ENCODE measurements at places on chromosomes 6 and 20.
A peak's percentile ranks its signal among the peaks of the same experiment; 100 is the strongest.

DNA sequence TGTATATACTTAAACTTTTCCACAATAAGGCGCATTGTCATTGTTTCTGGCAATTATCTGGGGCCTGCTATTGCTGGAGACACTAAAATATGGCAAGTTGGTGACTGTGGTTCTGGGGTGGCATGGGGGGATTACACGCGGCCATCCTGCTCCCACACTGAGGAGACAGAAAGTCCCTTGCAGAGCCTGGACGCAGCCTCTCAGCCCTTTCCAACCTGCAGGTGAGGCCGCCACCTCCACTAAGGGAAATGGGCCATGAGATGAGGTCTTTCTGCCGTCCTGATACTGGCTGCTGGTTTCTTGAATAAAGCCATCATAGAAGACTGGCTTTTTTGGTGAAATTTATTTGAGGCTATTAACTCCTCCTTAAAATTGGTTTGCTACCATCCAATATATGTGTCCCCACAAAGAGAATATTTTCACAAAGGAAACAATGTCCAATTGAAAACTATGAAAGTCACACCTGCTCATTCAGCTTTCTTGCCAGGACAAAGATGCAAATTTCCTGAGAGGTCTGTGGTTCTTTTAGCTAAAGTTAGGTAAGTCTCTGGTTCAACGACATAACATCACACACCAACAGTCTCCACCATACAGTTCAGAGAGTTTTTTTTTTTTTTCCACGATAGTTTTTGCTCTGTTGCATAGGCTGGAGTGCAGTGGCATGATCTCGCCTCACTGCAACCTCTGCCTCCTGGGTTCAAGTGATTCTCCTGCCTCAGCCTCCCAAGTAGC lies 13.0 kb downstream of the TXNDC5 start:
- DNase-seq: no peak

DNA sequence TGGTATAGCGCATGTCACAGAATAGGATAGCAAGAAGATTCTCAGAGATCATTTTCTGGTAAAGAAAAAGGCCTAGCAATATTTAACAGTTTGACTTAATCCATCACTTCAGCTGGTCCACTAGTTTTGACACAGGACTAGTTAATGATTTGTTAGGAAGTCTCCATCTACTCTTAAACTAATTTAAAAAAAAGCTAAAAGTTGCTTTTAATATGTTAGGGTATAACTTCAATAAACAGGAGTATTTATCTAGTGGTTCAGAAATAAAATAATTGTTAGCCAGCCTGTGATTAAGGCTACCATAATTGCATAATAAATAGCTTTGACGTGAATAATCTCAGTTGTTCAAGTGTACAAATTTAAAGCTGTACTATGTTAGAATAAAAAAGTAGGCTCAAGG lies 195.6 kb downstream of the FUT9 start:
- DNase-seq: no peak

- no peak for DNase-seq
Observed at GRCh38 chr20:7031222-7031621, 263.7 kb downstream of the BMP2 start.

DNA sequence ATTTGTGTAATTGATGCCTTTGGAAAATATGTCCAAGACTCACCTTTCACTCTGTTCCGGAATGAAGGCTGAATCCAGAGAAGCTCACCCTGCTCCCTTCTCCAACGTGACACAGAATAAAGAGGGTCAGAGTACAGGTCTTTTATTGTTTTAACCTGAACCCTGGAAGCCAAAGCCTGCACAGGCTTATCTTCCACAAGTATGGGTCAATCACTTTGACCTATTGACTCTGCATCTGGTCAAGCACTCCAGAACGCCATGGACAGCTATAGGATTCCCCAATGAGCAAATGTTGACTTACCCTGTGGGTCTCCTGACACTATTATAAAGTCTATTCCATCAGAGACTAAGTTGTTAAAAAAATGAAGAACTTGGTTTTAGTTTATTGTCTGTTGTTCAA lies 158.4 kb upstream of the MYLIP start:
- no peak for DNase-seq

DNA sequence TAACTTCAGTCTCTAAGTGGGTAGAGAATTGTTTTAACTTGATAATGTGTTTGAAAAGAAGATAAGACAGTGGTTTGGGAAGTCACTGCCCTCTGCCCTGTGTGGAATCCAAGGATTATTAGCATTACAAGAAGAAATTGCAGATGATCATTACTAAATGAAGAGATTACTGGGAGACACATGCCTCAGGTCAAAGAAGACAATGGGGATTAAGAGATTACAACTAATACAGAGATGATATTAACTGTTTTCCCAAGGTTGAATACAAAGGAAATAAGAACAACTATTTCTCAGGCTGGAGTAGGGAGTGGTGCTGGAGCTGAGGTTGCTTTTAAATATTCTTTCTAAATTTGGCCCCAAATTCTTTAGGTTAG lies 166.0 kb downstream of the TRMT11 start:
- DNase-seq: no peak

GRCh38 chr6:18243302-18243893 lies 20.9 kb downstream of the DEK start:
- no peak for DNase-seq

- peak; percentile 60 for DNase-seq
Observed at GRCh38 chr6:155177363-155177961, 86.4 kb upstream of the CLDN20 start.

GRCh38 chr20:8066662-8067061 lies 47.1 kb upstream of the TMX4 start:
- no peak for DNase-seq

DNA sequence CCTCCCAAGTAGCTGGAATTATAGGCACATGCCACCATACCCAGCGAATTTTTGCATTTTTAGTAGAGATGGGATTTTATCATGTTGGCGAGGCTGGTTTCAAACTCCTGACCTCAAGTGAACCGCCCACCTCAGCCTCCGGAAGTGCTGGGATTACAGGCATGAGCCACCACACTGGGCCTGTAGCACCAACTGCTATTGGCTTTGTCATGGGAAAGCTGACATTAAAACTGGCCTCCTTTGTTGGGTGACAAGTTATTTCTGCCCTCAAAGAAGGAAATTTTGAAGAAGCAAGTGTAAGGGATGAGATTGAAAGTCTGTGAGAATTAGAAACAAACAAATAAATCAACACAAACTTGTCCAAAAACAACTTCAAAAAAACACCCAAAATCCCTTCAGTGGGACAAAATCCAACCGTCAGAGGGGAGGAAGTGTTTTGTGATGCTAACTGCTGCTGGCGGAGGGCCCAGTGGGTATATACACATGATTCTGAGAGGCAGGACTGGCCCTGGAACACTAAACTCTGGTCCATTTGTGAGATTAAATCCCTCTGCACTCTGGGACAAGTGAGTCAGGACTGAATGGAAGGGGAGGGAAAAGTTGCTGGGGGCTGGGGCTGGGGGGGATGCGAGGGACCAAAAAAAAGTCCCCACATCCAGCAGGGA lies 87.5 kb upstream of the NAA20 start:
- DNase-seq: no peak

DNA sequence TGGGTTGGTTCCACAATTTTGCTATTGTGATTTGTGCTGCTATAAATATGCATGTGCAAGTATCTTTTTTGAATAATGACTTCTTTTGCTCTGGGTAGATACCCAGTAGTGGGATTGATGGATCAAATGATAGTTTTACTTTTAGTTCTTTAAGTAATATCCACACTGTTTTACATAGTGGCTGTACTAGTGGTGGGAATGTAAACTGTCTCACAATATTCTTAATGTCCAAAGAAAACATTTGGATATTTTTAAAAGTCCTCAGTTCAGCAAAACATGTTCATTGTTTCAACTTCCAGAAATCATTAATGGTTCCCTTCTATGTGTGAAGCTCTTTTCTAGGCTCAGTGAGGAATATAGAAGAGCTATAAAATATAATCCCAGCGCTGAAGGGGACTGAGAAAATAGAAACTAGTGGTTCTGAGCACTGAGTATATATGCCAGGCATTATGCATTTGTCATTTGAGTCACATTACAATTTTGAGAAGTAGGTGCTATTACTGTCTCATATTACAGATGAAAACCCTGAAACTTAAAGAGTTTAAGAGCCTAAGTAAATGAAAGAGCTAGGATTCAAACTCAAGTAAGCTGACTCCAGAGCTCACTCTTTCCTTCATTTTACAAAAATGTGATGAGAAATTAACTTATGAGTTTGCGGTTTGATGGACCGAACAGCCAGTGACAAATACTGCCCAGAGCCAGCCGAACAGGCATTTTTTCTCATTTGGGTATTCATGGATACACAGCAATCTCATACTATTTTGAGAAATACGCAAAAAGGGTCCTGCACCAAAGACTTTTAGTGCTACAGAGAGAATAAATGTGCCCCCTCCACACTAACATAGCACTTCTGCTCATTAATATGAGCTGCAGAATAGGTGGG lies 250.1 kb downstream of the TBX18 start:
- no peak for DNase-seq

DNA sequence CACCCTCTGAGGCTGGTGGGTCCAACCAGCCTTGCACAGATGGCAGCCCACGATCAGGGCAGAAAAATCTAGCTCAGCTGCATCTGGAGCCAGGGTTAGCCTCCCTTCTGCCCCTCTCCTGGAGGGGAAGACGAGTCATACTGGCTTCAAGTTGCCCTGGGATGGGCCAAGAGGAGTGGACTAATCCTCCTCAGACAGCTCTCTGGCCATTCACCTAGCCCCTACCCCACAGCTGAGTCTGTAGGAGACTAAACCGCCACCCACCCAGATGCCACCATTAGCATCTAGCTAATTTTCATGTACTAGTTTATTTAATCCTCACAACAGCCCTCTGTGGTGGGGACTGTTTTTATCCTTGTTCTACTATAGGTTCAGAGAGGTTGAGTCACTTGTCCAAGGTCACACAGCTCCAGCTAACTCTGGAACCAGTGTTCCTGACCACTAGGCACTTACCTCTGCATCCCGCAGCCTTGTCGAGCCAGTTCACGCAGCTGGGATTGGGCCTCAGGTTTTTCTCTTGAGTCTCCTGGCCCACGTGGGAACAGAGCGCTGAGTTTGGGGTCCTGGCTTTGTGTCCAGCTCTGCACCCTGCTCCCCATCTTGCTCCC lies 48.5 kb upstream of the CCDC167 start:
- no peak for DNase-seq

DNA sequence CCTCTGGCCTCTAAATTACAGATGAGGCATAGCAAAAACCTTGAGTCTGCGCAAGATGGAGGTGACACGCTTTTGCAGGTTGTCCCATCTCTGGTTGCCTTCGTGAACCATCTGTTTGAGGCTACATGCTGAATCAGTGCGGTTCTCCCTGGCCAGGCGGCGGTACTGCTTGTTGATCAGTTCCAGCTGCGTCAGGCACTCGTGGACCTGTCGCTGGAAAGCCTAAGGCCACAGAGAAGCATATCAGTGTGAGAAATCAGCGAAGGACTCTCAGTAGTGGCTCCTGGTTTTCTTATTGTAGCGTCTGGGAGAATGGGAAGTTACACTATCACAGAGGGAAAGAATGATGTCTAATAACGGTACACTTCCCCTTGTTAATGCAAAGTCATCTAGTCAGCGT lies 344.4 kb downstream of the ESR1 start:
- no peak for DNase-seq

- no peak for DNase-seq
Observed at GRCh38 chr20:45450097-45450818, 19.3 kb upstream of the WFDC2 start.

DNA sequence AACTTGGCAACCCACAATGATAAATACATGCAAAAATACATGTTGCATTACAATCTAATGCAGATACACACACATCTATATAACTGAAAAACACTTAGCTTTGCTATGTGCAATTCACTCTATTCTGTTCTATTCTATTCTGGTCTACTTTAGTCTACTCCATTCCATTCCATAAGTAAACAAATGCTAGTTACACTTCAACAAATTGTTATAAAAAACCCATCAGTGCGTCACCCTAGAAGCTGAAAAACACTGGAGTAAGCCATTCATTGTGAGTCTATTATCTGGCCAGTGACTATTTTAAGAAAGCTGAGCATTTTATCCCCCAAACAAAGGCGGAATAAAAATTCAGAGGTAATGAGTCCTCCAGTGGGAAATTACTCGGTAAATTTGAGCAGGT lies 315.7 kb upstream of the EPHA7 start:
- DNase-seq: no peak

- DNase-seq: no peak
Observed at GRCh38 chr6:92122746-92123145, 1296.6 kb downstream of the EPHA7 start.

DNA sequence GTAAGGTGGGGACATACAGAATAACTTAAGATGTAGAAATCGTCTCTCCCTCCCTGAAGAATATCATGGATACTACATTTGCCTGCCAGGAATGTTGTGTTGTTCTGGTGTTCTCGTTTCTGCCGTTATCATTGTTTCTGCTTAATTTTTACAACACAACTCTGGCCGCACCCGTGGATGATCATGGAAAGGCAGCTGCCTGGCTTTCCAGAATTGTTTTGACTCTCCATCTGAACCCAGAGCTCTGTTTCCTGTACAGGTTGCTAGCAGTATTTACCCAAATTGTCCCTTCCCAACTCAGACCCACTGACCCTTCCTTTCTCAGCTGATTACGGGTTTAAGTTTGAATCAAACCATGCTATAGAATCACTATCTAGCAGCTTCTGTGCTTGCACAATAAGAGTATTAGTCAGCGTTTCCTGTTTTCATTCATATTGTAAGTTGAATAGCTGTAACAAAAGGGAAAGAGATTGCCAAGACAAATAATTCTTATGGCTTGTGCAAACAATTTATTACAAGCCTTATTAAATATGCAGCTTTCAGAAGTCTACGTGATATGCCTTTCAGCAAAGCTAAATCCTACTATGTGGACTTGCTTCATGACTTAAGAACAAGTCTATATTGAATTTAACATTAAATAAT lies 139.0 kb downstream of the MTHFD1L start:
- DNase-seq: no peak

DNA sequence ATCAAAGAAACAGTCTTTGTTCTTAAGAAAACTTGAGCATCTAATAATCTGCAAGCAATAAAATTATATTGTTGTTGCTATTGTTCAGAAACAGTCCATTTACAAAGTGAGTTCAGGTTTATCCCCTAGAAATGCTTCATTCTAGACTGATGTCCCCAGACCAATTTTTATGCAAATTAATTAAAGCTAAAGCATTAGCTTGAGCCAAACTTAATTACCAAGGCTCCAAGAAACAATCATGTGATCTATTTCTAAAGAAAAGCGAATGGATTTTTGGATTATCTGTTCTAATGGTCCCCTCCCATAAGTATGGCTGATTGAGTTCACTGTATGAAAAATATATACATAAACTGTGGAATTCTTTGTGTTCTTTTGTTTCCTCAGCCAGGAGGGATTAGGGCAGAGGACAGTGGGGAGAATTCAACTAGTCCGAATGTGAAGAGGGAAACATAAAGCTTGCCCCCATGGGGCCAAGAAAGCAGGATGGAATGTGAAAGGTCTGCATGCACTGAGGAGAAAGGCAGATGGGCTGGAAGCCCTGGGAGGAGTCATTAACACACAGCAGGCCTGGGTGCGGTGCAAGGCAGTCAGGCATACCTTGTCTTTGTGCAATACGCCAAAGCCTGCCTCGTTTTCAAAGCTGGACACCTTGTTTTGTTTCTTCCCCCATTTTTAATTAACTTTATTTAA lies 597.1 kb downstream of the KIF16B start:
- DNase-seq: no peak

- no peak for DNase-seq
Observed at GRCh38 chr6:12698298-12698697, 18.3 kb upstream of the PHACTR1 start.

GRCh38 chr20:4546786-4547185 lies 174.9 kb upstream of the PRND start:
- DNase-seq: no peak
